ENCODE measurements at places on chromosomes 11 and 22. TPM values are rescaled to one million over a fixed set of nuclear protein-coding genes. Genes with fewer than 3 reads are reported as not detected.

Gene TMEM45B
- not detected for total RNA-seq

Gene ZNF408
- total RNA-seq = 10.9 TPM

Gene TMEM109
- 192 TPM for total RNA-seq

Gene ARHGAP20
- 1.4 TPM for total RNA-seq

Gene TKFC
- total RNA-seq = 30.8 TPM

Gene CDC42EP1
- total RNA-seq = 146 TPM

Gene SLC22A6
- not detected for total RNA-seq

Gene KCTD14
- 1.8 TPM for total RNA-seq

Gene C11orf91
- 1.4 TPM for total RNA-seq

Gene SLC6A5
- not detected for total RNA-seq

Gene KCNJ1
- total RNA-seq = not detected

Gene EMID1
- total RNA-seq = 0.51 TPM

Gene FBLN1
- total RNA-seq = 4.0 TPM

Gene PATE4
- total RNA-seq = not detected

Gene LMO2
- total RNA-seq = 62.4 TPM

Gene DDI1
- not detected for total RNA-seq

Gene MYOD1
- total RNA-seq = not detected

Gene F2
- not detected for total RNA-seq

Gene ACTN3
- total RNA-seq = 0.18 TPM

Gene NKAPD1
- total RNA-seq = 18.5 TPM

All from endothelial cell of umbilical vein (primary cell).